ENCODE measurements at places on chromosomes 16 and 17. TPM values are rescaled to one million over a fixed set of nuclear protein-coding genes. Genes with fewer than 3 reads are reported as not detected.

- DNase-seq: no peak
Observed at GRCh38 chr16:72989579-72990551, 58.1 kb downstream of the ZFHX3 start.

Gene ALKBH5
- polyA plus RNA-seq: 74.3 TPM

Gene DLX4
- 0.62 TPM for polyA plus RNA-seq

- no peak for DNase-seq
Observed at GRCh38 chr17:72121164-72122009, 567 bp downstream of the SOX9 start.

- no peak for DNase-seq
Observed at GRCh38 chr17:4642286-4642685, 808 bp upstream of the ALOX15 start.
